ENCODE measurements at places on chromosomes 2 and 18.

GRCh38 chr2:136219341-136219740, 101.4 kb upstream of the CXCR4 start:
- DNase-seq: no peak

- DNase-seq: no peak
Measured at GRCh38 chr2:24720310-24720709, 72.9 kb downstream of the PTRHD1 start.

GRCh38 chr2:210862283-210863065, 306.1 kb downstream of the CPS1 start:
- DNase-seq: no peak

DNA sequence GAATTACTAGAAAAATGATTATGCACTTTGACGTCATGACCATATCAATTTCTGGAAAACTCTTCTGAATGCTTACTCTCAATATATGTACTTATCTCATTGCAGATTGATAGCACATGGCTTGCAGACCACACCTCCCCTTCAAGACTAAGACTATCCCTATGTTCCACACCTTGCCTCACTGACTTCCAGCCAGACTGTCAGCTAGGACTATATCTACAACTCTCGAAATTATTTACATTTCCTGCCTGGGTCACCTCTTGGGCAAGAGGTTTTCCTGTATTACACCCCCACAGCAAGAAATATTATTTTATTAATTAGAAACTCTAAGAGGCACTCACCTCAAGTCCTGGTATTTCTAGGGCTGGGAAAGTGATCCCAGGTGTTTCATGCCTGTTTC, 236.6 kb downstream of the CYRIA start:
- DNase-seq: no peak

GRCh38 chr2:98474979-98475632, 30.4 kb downstream of the INPP4A start:
- no peak for DNase-seq

GRCh38 chr2:212811036-212811805, 272.6 kb upstream of the ERBB4 start:
- no peak for DNase-seq

DNA sequence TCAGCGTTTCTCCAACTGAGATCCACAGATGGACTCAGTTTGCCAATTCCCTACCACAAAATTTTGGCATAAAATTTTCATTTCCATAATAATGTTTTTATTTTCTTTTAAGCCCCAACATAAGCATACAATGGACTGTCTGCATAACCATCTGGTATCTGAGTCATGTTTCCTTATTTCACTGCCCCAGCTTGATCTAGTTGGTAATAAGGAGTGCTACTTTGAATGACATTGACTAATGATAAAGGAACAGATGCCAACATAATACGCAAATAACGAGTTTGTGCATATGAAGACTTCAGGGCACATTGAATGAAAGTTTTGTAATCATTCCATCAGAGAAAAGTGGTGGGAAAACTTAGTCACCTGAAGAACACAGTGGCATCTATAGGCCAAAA, 8.8 kb upstream of the MBD2 start:
- no peak for DNase-seq

DNA sequence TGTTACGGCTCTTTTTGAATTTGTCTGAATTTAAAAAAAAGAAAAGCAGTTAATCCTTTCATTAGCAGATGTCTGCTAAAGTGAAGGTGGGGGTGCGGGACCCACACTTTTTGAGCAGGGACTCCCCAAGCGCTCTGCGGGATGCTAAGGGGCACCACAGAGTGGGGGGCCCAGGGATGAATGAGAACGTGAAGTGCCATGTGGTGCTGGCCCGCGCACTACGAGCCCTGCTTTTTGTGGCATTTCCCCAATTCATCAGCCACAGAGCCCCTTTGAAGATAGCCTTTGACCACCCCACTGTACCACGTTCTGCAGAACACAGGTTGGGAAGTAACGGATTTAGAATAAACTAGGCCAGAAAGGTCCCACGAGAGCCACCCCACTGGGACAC, 28.6 kb downstream of the HS1BP3 start:
- DNase-seq: no peak

DNA sequence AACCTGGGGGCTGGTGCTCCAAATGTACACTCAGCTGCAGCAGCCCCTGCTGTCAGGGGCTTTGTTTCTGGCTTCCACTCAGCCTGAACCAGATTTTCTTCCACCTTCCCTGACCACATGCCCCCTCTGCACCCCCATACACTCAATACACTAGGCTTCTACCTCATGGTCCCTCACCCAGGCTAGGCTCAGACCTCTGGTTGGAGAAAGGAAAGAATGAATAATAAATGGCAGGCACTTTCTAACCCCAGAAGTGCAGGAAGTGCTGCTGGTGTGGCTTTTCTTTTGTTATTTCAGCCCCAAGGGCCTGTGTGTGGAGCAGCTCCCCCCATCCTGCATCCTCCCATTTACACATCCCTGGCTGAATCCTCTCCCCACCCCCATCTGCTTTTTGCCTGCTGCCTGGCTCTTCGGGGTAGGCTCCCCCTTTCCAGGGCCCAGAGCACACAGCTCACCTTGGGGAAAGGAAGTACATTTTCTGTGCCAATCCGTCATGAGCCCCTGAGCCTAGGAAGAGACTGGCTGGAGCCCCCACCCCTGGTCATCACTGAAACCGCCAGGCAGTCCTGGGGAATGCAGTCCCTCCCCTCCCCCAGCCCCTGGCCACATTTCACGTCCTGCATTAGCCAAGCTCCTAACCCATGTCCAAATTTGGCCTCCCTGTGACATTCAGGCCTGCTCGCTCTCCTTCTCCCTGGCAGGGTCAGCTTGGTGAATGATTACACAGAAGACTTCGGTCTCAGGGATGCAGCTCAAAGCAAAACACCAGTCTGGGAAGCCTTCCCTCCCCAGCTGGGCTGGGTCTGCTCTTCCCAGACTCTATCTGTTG, 2.6 kb downstream of the DYSF start:
- DNase-seq: no peak

GRCh38 chr2:239165206-239165831, 235.5 kb downstream of the HDAC4 start:
- DNase-seq: no peak

GRCh38 chr2:159793326-159793725, 4.7 kb downstream of the CD302 start:
- no peak for DNase-seq

DNA sequence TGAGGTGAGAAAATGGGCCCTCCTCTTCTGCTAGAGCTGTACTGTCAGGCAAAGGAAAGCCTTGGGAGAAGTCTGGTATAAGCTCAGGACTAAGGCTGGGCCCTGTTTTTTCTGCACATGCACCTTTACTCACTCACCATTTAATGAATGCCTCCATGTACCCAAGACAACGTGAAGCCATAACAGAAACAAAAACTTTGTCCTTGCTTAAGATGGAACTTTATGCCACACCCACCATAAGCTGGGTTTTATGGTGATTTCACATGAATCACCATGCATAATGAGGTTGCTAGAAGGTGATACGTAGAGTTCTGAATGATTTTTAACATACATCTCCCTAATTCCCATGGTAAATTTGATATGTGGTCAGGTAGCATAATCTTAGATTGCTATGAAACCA, 63.7 kb upstream of the CYP26B1 start:
- DNase-seq: no peak

DNA sequence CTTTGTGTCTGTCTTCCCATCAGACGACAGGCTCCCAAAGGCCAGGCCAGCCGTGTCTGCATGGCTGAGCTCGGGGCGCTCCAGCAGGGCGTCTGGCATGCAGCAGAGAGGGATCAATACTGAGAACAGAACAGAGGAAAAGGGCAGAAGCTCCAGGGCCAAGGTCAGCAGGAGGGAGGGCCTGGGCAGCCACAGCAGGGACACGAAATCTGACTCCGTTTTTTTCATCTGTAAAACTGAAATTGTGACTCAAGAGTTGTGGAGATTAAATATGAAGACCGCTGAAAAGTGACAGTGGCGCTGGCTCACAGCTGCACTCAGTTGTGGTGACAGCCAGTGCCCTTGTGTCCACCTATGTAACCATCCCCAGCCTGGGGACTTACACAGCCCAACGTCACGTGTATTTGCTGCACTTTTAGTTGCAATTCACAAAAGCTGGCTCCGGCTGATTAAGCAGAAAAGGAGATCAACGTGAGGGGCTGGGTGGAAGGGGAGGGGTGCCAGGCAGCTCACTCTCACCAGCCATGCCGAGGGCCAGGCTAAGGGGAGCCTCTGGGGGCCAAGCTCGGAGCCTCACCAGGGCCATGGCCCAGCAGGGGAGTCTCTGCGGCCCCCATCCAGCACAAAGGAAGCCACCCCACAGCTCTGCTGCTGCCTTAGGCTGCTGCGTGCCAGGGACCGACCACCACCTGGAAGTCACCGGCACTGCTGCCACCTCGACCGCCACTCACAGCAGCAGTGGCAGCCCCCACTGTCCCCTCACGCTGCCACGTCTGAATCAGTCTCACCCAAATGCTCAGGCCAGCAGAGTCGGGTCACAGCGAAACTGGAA, 74.7 kb downstream of the EIPR1 start:
- DNase-seq: no peak

GRCh38 chr2:186201371-186201770, 284.7 kb upstream of the ZC3H15 start:
- no peak for DNase-seq

DNA sequence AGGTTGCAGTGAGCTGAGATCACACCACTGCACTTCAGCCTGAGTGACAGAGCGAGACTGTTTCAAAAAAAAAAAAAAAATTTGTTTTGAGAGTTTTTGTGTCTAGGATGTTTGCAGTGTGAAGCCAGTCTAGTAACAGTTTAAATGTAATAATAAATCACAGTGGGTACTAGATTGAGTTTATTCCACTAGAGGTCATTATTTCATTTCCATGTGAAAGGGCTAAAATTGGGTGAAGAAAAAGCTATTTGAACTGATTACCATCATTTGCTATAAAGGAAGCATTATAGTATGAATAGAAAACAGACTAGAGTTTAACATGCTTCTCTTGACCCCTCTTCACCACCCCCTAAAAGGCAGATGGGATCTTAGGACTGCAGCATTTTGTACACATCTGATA, 20.3 kb downstream of the SNRPD1 start:
- DNase-seq: no peak

DNA sequence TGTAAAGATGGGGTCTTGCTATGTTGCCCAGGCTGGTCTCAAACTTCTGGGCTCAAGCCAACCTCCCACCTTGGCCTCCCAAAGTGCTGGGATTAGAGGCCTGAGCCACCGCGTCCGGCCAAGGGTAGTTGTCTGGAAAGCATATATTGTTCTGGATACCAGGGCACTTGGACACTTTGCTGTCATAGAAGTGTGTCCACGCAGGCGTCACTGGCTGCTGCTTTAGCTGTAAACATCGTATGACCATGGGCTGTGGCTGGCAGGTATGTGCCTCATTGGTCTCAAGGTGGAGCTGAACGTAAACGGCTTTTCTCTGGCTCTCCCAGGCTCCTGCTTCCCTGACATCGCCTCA, 3.2 kb upstream of the GPR35 start:
- no peak for DNase-seq
